GM23338 (cell line): ENCODE measurements at places on chromosomes 11 and 22.

DNA sequence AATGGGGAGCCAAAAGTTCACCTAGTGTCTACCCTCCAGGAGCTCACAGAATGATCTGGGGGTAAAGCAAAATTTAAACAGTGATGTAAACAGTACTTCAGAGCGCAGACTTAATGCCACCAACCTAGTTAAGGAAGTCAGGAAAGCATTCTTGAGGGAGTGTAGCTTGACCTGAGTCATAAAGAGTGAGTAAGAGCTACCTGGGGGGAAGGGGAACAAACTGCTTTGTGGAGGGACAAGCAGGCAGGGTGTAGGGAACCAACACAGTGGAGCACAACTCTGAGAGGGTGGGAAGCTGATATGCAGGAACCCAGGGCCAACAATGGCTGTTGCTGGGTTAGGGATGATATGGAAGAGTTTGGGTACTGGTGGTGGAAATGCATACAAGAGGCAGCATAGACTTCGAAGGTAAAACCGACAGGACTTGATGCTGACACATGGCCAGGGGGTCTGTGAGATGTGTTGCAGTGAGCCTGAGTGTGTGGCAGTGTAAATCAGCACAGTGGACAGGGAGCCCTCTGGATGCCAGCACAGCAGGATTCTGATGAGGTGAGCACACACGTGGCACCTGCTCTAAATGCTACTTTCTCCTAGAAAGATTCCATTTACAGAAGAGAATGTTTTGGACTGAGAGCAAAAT lies 58.3 kb upstream of the CYP2D6 start:
- no peak for DNase-seq

GRCh38 chr11:128568166-128568778 lies 19.1 kb downstream of the ETS1 start:
- DNase-seq, result no peak

- DNase-seq, result no peak
Measured at GRCh38 chr11:78406568-78407196, 10.9 kb downstream of the GAB2 start.

- no peak for DNase-seq
Measured at GRCh38 chr11:14119357-14119756, 156.8 kb downstream of the SPON1 start.

DNA sequence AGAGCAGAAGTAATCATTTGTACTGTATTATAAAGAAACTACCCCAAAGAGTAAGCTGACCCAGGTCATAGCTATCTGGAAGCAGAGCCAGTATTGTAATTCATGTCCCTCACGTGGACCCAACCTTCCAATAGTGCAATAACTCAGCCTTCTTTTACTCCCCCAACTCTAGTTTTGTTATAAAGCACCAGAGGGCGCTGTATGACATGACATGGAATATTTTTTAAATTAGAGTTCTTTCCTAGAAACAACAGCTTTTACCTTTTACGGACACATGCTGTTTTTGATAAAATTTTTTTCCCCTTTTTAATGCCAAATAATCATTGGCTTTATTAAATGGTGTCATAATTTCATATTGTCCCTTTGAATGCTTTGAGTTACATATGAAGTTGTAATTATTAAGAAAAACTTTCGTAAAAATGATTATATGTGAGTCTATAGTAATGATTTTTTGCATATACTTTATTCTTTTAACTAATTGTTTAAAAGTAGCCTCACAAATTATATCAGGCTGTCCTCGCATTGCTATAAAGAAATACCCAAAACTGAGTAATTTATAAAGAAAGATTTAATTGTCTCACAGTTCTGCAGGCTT lies 76.9 kb downstream of the DKK3 start:
- peak; percentile 75 for DNase-seq

GRCh38 chr22:20429254-20430100 lies 8.1 kb downstream of the SCARF2 start:
- DNase-seq, result peak; percentile 91

DNA sequence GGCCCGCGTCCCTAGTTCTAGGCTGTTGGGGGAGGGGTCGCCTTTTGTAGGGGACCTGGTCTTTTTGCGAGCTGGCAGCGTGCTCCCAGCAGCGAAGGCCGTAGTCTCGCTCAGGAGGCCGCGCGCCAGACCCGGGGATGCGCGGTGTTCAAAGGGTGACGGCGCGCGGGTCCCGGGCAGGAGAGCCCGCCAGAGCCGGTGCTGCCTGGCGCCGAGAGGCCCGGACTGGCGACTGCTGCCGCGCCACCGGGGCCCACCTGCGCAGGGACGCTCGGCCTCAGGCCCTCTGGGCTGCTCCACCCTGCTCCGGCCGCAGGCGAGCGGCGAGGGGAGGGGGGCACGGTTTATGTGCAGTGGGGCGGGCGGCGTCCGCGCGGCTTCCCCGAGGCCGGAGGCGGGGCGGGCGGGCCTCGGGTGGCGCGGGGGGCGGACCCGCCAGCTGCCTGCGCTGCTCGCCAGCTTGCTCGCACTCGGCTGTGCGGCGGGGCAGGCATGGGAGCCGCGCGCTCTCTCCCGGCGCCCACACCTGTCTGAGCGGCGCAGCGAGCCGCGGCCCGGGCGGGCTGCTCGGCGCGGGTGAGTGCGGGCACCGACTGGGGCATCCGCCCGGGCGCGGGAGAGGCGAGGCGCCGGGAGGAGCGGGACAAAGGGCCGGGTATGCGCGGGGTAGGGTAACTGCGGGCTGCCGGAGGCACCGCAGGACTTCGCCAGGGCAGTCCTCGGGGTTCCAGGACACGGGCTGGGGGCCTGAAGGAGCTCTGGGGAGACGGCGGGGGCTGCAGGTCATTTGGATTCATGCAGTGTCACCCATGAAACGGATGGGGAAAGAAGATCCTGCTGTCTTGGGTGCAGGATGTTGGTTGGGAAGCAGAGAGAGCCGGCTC lies at the start of gene PRSS23:
Gene PRSS23 (plus strand): TSS at position 467 of the 884 bp plus-strand sequence. CDS start 7,102 bp downstream, outside the sequence.
- DNase-seq, result peak; percentile 67
